ENCODE measurements at places on chromosomes 2 and 18.

GRCh38 chr2:105744909-105745853, at the start of gene NCK2:
NCK2 (plus strand) TSS chr2:105744912; CDS start chr2:105855064, 110,152 bp downstream.
- DNase-seq = peak; percentile 7

GRCh38 chr18:3579701-3580100, 129.7 kb downstream of the TGIF1 start:
- DNase-seq = no peak

DNA sequence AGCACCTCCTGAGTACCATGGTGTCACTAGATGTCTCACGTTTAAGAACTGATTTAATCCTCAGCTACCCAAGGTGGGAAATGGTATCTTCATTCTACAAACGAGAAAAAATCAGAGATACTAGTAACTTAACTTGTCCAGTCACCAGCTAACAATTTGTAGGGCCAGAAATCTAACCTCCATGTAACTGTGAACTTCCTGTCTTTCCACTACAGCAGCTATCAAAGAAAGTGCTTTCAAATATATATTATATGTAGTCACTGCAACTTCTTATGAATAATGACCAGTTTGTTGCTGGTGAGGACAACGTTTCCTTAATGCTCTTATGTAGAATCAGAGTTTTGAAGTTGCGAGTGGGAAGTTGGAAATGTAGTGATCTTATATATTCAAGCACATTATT, 1.9 kb downstream of the REV1 start:
- DNase-seq = no peak

DNA sequence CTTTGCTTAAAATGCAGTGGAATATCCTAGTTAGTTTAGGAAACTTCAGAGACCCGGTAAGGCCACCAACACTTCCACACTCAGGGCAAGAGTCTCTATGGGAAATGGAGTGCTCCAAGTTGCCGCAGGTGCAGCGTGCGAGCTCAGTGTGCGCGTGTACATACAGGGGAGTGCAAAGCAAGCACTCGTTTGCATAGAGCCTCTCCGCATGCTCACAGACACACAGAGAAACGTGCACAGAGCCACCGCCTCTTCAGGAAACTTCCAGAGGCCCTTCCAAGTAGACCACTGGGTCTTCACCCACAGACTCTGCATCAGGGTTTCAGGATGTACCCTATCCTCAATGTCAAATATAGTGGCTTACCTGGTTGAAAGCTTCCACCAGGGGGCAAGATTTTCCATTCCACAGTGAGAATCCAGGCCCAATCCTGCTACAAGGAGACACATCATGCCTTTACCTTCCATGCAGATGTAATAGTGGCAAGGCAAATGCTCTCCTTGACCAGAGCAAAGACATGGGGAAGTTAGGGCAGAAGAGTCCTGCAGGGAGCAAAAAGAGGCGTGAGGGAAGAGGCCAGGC, 513.0 kb upstream of the MYT1L start:
- DNase-seq = peak; percentile 37

- no peak for DNase-seq
Observed at GRCh38 chr18:2485983-2486382, 85.3 kb downstream of the METTL4 start.

DNA sequence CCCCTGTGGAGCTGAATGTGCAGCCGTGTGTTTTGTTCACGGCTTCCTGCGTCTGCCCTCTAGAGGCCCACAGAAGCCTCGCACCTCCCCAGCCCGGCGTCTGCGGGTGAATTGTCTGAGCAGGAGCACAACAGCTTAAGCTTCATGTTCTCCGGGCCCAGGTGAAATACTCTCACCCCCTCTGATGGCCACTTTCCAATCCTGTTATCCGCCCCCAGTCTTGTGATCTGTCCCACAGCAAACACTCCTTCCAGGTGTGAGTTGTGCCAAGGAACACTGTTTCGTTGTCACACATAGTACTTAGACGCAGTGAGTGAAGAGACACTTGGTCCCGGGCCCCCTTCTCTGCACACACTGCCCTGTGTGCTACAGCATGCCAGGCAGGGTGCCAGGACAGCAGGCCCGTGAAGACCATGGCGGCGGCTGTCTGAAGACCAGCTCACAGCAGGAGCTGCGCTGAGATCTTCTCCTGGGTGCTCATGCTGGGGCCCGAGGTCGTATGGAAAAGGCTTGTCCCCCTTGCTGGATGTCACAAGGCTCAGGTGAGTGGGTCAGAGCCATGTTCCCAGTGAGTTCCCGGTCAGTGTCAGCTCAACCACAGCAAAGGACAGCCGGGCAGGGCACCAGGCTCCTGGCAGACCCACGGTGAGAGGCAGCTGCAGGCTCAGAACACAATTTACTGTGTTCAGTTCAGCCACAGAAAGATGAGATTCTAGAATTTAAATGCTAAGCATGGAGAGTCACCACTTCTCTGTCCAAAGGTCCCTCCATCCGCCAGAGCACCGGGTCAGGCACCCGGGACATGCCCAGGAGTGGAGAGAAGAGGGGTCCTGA, 6.8 kb upstream of the PXDN start:
- peak; percentile 74 for DNase-seq

DNA sequence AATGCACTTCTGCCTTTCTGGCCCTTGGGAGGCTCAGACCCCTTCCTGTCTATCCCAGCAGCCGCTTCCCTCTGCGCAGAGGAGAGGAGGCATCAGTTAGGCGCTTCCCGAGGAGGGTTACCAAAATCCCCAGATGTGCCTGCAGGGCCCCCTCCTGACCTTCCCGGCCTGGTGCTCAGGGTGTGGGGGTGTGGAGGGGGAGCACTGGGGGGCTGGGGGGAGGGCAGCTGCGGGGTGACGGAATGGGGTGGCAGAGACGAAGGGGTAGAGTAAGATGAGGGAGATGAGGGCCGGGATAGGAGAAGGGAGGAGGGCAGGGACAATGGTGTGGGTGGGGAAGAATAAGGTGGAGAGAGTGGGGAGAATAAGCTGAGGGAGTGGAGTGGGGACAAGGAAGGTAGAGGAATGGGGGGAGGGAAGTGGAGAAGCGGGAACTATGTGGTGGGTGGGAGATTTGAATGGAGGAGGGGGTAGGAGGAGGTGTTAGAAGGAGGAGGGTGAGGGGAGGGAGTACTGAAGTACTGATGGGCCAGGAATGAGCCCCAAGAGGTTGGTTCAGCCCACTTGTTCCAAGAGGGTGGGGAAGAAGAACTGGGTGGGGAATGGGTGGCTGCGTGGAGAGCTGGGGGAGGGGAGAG, 6.5 kb upstream of the ZAP70 start:
- DNase-seq = no peak

- DNase-seq = peak; percentile 4
Observed at GRCh38 chr18:79458131-79458838, 62.6 kb downstream of the NFATC1 start.

DNA sequence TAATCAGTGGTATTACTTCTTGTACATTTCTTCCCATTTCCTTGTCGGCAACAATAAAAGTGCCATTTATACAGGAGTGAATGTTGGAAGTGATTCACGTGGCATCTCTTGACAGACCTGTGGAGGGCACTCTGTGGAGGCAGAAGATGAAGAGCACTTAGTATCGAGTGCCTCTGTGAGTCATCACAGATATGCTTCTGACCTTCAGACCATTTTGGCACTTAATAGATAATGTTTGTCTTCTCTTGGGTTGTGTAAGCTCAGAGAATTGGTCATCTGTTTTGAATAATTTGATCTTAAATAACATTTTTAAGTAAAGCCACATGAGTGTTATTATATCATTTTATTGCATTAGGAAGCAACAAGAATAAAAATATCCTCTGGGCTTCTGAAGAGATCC, 305.5 kb downstream of the PTPRM start:
- DNase-seq = peak; percentile 45

DNA sequence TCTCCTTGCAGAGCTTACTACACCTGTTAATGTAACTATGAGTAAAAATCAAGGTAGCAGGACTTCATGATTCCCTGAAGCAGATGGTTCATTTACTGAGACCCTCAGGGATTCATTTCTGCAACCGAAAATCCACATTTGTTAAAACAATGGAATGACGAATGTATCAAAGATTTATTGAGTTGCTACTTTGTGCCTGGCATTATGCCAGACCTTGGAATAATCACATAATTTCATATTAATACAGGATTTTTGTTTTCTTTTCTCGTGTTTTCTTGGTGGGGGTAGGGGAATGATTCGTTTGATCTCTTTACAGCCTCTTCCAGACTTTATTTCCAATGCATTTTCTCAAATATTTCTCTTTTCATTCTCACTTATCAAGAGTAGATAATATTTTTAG, 8.9 kb upstream of the KIF5C start:
- DNase-seq = no peak

DNA sequence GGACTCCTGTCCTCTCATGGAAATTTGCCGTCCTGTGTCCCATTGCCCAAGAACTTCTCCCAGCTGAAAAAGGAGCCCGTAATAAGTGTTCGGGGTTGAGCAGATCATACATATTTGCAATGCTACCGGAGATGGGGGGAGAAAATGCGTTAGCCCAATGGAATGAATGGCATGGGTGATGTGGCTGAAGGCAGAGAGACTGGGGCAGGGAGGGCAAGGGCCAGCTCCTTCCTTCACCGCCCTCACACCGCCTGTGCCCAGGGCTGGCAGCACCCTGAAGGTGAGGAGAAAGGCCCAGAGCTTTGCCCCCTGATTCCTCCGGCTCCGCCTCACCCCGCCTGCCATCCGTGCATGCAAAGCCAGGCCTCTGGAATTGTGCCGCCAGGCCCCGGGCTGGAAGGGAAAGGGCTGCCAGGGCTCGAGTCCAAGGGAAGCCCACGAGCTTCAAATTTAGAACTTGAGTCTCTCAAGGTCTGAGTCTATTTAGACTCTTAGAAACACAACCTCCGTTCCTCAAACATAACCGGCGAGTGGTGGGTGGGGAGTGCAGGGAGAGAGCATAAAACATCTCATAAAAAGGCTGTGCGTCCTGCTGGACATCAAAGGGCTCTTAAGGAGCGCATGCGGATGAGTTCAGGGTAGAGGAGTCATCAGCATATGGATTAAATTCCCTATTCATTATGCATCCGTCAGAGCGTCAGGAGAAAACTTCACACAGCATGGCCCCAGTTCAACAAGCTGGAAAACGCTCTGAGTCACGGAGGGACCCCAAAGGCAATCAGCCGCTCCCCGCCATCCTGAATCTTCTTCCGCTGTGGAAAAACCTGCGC, 121.7 kb upstream of the GLI2 start:
- no peak for DNase-seq

- no peak for DNase-seq
Observed at GRCh38 chr2:27206346-27206745, 5.5 kb upstream of the ATRAID start.

DNA sequence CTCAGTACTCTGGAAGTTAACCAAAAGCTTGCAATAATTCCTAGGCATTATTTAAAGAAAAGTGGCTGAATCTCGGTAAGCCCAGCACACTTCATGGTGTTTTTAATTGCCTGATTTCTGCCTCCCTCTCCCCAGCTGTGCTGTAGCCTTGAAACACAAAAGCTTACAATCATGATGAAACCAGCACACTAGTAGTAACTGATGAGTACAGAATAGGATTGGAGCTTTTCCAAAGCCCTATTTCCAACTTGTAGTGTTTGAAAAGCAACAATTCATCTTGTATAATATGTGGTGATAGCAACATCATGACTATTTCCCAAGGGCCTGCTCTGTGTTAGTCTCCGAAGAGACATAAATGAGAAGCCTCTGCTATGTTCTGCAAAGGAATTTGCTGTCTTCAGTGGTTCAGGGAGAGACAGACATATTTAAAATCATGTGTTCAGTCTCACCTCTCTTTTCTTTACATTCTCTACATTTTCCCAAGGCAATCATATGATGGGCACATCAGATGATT, 1015.0 kb downstream of the BCL11A start:
- DNase-seq = no peak

- DNase-seq = no peak
Observed at GRCh38 chr2:235757212-235757611, 263.4 kb downstream of the AGAP1 start.

- DNase-seq = peak; percentile 31
Observed at GRCh38 chr2:159755788-159756187, 42.2 kb downstream of the CD302 start.

- DNase-seq = no peak
Observed at GRCh38 chr18:59549503-59550173, 147.6 kb downstream of the CCBE1 start.

DNA sequence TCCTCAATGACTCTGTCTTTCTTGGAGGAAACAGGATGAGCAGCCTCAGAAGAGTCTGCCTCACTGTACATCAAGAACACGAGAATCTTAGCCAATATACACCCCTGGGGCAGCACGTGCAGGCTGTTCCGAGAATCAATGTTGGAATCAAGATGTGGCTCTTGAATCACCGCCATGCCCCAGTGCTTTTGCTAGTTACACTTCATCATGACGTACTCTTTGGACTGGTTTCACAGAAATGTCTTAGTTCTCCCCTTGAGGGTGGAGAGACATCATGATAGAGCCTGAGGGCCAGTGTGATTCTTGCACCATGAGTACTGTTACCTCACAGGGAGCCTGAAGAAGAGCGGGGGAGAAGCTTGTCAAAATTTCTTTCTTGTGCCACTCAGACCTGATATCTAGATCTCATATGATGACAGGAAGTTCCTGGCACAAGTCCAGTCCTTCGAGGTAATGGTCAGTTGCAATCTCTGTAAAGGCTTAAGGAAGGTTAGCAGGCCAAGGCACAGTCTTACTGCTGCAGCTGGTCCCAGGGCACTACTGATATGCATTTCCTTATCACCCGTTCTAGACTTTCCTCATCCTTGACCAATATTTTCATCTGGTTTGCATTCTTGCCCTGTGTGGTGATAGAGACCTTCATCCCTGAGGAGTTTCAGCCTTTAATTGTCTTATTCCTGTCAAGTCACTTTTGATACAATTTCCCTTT, 28.2 kb upstream of the STAT4 start:
- no peak for DNase-seq

DNA sequence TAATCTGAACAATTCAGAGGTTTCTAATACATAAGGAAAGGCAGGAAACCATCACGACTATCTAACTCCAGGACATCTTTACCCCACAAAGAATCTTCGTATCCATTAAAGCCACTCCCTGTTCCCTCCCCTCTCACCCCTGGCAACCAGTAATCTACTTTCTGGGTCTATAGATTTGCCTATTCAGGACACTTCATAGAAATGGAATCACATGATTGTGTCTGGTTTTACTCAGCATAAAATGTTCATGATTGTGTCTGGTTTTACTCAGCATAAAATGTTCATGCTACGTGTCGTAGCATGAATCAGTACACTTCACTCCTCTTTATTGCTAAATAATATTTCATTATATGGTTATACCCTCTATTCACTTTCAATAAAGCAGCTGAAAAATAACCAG, 11.6 kb downstream of the FECH start:
- no peak for DNase-seq

DNA sequence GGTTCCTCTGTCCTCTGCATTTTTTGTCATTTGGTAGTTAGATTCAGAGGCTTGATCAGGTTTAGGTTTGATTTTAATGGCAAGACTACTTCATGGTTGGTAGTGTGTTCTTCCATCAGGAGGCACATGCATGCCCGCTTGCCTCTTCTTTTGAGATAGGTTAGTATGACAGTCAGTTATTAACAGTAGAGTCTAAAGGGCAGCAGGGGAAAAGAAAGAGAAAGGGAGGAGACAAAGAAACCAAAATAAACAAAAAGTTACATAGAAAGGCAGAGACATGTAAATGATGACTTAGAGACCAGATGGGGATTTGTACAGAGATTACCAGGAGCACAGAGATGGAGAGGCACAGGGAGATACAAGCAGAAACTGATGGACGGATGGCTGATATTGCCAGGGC, 10.2 kb upstream of the RMP24 start:
- DNase-seq = no peak

All from HT-29 (cell line).